CD4-positive, alpha-beta T cell treated with Interleukin-4 for 1 hour (primary cell): ENCODE measurements at places on chromosomes 3 and 15.
A peak's percentile ranks its signal among the peaks of the same experiment; 100 is the strongest.

GRCh38 chr15:37015451-37015850 is 84.9 kb downstream of the MEIS2 start:
- DNase-seq: no peak

DNA sequence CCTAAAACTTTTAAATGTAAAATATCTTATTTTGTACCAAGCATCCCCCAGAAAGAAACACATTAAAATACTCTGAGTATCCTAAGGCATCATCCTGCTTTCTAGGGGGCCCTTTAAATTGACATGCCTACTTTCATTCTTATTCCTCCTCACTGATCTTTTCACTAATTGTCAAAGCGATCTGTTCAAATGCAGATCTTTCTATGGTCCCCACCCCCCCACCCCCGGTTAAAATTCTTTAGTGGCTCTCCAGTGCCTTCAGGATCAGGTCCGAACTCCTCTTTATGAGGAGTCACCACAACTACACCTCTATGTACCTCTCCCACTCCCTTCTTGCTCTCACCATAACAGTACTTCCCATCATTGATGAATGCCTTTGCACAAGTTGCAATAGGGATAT is 19.2 kb upstream of the TFDP2 start:
- DNase-seq: no peak

- DNase-seq: no peak
Observed at GRCh38 chr15:67550522-67550921, 8.0 kb downstream of the MAP2K5 start.

DNA sequence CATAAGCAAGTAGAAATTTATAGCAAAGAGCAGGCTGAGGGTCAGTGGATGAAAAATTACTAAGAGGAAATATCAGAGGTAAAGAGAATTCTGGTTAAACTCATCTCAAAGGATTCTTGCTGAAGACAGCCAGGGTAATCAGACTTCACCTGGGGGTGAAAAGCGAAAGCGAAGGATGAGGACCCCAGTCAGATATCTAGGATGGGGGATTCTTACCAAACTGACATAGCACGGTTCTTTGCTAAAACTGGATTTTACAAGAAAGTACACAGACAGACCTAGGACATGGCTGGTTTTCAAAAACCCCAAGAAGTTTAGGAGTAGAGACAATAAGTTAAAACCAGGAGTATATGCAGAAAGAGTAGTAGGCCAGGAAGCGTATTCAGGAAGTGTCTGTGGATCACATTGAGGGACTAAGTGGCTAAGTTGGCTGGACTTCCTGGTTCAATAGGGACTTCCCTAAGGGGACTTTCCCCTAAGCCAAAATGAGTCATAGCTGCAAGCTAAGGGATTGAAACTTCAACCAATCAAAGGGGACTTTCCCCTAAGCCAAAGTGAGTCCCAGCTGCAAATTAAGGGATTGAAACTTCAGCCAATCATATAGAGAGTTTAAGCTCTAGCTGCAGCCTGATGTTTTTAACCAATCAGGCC is 2.4 kb upstream of the CFAP91 start:
- DNase-seq: peak; percentile 65

- no peak for DNase-seq
Observed at GRCh38 chr15:48084759-48085590, 35.8 kb upstream of the SLC24A5 start.

GRCh38 chr3:58102390-58102750 is 94.1 kb downstream of the FLNB start:
- DNase-seq: no peak

DNA sequence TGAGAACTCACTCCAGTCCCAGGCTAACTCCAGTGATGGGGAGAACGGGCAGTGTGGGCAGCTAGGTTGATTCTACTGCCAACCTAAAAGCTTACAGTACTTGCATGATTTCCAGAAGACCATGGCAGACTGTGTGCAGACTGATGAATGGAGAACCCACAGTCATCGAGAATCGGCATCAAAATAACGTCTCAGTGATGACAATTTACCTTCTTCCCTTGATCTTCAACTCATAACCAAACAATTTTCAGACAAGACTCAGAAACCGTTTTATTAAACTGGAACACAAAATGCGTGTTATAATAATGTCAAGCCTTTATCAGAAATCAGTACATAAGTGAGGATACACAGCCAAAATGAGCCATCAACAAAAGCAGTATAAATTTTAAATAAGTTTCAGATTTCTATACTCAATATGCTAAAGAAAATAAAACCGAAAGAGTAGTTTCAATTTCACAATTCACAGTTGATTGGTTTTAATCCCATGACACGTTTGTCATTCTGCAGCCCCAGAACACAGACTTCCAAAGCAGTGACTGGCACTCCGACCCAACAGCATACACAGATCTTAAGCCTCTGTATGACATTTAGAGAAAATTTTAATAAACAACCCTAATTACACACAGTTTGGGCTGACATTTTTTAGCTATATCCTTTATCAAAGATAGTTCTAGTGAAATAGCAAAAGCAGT is 54.5 kb downstream of the ZMAT3 start:
- peak; percentile 19 for DNase-seq

DNA sequence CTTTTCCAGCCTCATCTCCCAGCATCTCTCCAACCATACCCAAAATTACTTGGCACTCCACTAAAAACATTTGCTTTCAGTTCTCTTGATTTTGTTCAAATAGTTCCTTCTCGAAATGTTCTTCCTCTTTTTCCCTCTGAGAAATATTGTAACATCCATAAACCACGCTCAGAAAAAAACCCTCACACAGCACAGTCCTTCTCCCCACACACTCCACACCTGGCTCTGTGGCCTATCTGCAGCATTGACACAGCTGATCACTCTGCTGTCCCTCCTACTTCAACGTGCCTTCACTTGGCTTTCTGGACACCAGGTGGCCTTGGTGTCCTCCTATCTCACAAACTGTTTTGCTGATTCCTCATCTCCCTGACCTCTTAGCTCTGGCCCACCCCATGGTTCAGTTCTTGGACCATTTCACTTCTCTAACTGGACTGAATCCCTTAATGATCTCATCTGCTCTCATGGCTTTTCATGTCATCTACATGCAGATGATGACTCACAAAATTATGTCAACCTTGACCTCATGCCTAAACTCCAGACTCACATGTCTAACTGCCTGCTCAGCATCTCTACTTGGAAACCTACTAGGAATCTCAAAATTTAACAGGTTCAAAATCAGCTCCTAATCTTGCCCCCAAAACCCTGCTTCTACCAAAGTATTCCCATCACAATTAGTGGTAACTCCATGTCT is 93.3 kb downstream of the TRIM42 start:
- DNase-seq: no peak

- DNase-seq: no peak
Observed at GRCh38 chr15:59131456-59131855, 26.5 kb downstream of the CCNB2 start.

GRCh38 chr15:100847194-100847593 is 32.4 kb upstream of the ALDH1A3 start:
- no peak for DNase-seq

GRCh38 chr3:24541935-24542334 is 47.3 kb upstream of the THRB start:
- DNase-seq: no peak

DNA sequence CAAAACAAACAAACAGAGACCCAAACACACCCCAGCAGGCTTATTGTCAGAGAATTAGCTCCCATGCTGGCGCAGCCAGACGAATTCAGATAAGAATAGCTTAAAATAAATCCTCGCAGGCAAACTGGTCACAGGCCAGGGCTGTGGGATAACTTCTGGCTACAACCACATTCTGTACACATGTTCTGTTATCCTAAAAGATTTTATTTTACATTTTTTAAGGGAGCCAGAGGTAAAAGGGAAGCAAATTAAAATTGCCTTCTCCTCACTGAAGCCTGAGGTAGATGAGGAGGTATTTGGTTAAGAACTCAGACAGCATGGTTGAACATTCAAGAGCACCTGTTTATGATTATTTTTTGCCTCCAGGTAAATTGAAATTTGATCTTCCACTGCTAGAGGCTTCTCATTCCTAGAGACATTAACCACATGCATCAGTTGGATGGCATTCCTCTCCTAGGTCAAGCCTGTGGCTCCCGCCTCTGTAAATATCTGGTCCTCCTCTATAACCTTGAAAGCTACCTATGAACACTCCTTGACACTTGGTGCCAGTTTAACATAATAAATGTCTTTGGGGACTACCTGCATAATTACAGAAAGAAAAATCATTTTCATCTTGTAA is 190.3 kb downstream of the SATB1 start:
- DNase-seq: no peak

- DNase-seq: no peak
Observed at GRCh38 chr3:169848741-169849140, 21.0 kb downstream of the LRRC31 start.
